Left lung (tissue), 14 donors: ENCODE measurements at places on chromosomes 5 and 9.

- DNase-seq: no peak
These were observed 3.4 kb downstream of the NTMT1 start for GRCh38 chr9:129629251-129629820.

DNA sequence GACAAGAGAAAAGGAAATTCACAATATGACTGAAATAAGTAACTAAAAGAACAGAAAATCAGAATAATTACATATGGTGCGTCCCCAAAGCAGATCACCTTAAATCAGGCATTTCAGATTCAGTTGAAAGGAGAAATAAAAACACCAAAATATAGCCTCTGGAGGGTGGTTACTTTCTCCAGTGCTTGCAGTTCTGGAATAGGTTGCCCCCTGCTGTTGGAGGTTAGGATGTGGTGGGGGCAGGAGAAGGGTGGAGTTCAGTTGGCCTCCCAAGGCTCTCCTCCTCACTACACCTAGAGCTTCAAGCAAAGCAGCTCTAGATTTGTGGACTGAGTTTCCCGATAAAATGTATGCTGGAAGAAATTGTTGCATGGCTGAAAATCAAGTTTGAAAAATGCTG, 338.2 kb upstream of the TLE4 start:
- DNase-seq: no peak

- no peak for DNase-seq
These were observed 201.2 kb downstream of the FGF10 start for GRCh38 chr5:44187973-44188372.

GRCh38 chr5:147860641-147861025, 17.9 kb upstream of the SCGB3A2 start:
- no peak for DNase-seq

DNA sequence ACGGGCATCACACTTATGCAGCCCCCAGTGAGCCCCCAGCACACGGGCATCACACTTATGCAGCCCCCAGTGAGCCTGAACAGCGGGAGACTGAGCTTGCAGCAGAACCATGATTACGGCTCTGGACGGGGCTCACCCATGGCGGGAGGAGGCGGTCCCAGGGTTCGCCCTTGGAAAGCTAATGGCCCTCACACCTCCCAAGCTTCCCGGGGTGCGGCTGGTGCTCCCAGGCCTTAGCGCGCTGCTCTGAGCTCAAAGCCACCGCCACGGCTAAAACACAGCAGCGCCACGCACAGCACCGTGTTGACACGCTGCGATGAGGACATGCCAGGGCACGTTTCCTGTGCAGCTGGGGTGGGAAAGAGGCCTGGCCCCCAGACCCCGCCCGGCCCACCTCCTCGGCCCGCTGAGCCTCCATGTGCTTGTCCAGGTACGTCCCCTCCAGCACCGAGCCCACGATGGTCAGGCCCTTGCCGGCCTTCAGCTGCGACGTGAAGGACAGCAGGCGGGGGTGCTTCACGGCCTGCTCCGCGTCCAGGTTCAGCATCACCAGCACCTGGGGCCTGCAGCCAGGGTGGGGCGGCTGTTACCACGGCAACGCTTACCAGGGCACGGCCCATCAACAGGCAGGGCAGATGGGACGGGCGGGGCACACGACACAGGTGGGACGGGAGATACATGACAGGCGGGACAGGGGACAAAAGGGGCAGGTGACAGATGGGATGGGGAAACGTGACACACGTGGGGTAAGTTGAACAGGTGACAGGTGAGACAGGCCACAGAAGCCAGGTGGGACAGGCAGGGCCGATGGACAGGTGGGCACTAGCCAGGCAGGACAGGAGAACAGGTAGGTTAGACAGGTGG, 38.4 kb downstream of the SLC12A7 start:
- no peak for DNase-seq

DNA sequence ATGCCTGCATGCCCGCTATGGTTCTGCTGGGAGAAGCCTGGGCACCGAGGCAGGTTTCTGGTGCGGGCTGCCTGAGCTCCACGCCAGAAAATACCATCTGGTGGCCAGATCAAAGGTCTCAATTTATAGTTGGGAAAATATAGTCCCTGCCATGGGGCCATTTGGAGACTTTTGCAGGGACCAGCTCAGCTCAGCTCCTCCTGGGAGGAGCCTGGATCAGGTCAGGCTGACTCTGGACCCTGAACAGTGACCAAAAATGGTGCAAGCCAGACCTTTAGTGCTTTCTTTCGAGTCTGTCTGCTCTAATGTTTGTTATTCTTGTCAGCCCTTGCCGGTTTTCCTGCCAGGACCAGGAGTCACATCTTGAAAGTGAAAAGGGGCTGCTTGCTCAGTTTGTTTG, 31.8 kb downstream of the HMCN2 start:
- DNase-seq: no peak

DNA sequence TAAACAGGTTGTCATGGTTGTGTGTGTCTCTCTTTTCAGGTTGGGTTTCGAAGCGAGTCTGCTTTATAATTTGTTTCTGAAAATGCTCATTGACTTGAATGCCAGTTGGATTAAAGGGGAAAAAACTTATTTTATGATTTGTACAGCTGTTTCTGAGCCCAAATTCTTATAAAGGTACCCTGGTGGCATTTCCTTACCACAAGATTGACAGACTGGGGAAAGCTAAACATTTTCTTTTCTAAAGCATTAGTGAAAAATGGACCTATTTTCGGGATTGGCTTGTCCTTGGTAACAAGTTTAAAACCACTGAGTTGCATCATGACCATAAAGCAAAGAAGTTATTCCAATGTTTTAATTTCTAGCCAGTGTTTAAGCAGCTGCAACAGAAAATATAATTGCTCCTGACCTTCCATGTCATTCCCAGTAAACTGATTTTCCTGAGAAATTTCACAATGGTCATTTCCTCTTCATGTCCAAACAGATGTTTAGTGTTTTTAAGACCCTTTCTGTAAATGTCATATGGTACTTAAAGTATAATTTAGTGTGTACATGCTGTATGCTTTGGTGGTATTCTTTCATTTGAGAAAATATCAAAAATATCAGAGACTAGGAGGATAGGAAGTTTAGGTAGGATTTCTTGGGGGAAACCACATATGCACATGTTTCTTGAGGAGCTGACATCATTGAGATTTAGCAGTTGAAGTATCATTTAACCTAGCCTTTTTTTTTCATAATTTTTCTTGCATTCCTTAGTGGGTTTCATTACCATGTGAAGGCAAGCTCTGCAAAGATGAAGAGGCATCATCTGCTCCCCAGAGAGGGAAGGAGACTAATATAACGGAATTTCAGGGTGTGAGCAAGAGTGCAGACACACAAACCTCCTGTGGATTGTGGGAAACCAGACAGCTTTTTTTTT, 667.1 kb upstream of the RGMB start:
- no peak for DNase-seq

DNA sequence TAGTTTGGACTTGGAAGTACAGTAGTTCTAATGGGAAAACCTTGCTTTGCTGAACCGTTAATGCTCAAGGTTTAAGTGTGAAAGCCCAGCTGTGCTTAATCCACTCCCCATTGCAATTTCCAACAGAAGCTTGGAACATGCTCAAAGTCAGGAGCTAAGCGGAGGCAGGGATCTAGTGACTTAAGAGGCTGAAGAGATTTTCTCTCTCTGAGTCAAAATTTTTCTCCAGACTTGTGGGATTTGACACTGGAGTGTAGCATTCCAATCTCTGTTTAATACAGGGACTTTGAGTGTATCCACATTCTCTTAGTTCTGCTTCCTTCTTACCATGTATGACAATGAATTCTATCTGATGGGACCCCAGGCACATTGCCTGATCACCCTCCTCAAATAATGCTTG, 471.8 kb downstream of the KIF4B start:
- DNase-seq: no peak

DNA sequence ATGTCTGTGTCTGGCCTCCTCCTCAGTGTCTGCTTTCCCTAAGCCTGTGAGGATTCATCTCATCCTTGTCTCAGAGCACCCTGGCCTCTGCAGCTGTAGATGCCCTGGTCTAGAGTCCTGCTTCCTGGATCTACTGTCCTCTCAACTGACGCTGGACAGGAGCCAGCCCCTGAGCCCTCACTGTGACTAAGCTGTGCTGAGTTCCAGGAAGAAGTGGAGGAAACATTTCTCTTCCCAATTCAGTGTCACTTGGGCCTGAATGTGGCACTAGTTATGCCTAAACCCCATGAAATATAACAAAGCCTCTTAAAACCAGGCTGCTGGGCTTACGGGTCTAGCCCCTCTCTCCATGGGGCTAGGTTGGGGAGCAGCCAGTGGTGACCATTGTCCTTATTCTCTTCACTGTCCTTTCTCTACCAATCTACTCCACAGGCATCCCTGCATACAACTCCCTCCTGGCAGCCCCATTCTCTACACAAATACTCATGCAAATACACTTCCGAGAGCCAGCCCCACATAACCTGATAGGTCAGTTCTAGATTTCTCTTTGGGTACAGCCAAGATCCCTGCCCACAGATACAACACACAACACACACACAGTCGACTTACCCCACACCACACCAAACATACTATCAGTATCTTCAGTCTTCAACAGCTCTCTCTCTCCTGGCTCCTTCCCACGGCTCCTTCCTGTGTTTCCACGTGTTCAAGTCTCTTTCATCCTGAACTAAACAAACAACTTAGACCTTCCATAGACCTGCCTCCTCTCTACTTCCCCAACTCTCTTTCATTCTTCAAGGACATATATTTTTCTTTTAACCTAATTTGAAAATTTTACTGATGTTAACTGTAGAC, 220.8 kb downstream of the SNX18 start:
- DNase-seq: no peak

GRCh38 chr5:179348843-179349242, 3.6 kb upstream of the ADAMTS2 start:
- DNase-seq: peak; percentile 35

DNA sequence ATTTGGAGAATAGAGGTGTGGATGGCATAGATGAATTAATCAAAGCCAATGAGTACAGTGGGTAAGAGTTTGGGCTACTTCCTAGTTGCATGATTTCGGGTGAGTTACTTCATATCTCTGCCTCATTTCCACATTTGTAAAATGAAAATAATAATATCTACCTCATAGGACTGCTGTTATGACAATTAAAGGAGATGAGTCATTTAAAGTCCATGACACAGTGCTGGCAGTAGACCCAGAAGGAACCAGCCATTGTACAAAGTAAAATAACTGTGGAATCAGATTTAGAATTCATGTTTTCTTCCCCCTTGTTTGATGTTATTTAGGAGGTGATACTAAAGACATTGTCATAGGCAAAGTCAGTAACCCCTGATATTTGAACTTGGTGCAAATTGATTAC, 139.5 kb upstream of the SLC27A6 start:
- DNase-seq: no peak

GRCh38 chr9:99253772-99254431, 31.8 kb downstream of the SEC61B start:
- DNase-seq: no peak

DNA sequence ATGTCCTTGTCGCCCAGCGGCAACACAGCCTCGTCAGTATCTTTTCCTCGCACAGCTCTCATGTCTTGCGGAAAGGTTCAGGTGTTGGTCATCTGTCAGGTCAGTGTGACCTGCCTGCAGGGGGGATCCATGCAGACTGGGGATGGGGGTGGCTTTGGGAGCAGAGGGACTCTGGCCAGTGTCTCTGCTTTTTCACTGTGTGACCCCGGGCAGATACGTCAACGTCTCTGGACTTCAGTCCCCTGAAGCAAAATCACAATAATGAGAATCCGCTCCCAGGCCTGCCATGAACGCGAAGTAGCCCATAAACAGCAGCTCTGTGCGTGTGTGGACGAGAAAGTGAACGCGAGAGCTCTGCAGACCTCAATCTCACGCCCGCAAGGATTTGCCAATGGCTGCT, 75.7 kb upstream of the FCN1 start:
- DNase-seq: no peak

GRCh38 chr5:79931866-79932265, 59.2 kb downstream of the MTX3 start:
- no peak for DNase-seq

DNA sequence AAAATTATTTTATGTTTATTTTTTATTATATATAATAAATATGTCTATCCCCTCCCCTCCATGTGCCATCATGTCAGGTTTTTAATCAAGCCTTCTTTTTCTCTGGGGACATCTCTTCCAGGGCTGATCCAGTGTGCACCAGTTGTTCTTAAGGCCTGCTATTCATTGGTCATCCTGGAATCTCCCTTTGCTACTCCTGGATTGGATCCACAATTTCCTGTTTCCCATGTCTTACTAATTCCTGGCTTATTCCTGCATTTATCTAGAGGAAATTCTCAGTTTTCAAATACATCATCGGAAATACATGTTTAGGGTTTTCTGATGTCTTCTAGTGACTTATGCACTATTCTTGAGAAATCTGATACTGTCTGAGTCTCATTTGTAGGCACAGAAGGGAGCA, 56.8 kb downstream of the ANGPTL2 start:
- no peak for DNase-seq

DNA sequence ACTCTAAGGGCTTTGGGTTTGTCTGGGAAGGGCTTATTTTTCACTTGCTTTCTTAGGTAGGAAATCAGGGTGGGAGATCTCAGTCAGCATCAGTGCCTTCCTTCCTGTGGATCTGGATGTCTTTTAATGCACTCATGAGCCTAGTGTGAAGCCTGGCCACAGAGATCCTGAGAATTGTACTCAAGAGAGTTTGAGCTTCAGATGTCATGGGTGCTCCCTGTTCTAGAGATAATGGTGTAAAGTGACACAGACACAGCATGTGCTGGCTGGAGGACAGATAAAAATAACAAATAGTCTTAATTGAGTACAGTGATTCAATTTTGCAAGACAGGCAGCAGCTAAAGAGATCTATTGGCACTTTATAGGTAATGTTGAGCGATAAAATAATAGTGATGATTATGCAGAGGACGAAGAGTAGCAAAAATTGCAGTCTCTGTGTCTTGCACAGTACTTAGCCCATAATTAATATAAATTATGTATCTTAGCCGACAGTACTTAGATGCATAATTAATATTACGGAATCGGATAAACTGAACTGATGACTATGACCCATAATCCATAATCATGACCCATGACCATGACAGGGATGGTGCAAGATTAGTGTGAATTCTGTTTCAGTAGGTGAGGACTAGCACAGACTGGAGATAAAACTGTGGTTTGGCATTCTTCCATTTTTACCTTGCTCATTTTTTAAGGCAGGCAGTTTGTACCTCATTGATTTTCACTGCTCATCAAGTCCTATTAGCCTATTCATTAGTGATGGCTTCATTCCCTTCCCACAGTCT, 408.7 kb upstream of the PIK3R1 start:
- no peak for DNase-seq

DNA sequence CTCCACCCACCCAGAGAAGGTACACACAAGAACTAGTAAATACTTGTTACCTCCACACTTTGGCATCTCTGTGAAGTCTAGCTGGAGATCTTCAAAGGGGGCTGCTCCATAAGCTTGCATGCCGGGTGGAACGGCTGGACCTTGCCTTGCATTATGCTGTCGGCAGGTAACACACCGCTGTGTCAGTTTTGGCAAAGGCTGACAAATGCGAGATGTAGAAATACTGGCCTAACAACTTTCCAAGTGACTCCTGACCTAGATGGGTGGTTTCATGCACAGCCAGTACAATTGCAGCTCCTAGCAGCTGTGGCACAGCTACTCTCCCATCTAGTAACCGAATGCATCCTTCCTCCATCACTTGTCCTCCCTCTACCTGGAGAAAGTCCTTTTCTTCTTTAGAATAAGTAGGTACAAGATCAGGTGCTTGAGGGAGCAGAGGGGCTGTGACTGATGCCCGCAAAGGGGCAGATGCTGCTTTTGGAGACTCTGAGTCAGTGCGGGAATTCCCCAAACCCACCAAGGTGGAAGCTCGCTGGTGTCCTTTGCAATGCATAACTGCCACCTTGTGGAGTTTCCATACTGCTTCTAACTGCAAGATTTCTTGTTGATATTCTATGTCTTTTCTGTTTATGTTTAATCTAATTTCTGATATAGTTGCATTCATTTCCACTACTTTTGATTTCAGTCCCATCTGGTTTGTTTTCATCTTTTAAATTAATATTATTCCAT, 78.4 kb downstream of the TMEM161B start:
- no peak for DNase-seq
